GM18507 (cell line): ENCODE measurements at places on chromosomes 1 and 21.

DNA sequence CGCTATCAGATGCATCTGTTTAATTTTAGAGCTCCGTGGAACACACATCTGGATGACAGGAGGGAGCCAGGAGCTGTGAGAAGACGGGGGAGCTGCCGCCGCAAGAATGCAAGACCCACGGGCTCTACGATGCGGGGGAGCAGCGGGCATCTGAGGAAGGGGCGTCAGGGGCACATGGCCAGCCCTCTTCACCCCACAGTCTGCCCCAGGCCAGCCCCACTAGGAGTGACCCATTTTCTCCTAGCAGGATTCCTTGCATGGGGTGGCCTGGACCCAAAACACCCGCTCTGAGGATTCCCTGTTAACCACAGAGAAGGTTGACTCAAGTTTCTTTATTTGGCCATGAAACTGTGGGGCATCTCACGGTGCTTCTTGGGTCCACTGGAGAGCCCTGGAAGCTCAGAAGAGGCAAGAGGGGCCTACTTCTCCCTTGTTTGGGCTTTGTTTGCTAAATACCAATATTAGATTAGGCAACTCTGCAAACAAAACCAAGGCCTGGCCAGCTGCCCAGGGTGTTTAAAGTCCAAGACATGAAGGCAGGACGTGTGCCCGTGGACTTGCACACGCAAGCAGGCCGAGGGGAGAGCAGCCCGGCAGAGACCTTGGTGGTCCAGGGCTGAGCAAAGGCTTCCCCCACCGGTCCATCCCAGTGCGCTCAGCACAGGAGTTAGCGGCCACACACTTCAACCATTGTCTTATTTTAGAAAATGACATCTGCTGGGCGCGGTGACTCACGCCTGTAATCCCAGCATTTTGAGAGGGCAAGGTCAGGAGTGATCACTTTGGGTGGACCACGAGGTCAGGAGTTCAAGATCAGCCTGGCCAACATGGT lies 89.8 kb downstream of the DHRS3 start:
- DNase-seq, result no peak

GRCh38 chr1:31153423-31153822 lies 86.3 kb downstream of the NKAIN1 start:
- DNase-seq, result no peak

DNA sequence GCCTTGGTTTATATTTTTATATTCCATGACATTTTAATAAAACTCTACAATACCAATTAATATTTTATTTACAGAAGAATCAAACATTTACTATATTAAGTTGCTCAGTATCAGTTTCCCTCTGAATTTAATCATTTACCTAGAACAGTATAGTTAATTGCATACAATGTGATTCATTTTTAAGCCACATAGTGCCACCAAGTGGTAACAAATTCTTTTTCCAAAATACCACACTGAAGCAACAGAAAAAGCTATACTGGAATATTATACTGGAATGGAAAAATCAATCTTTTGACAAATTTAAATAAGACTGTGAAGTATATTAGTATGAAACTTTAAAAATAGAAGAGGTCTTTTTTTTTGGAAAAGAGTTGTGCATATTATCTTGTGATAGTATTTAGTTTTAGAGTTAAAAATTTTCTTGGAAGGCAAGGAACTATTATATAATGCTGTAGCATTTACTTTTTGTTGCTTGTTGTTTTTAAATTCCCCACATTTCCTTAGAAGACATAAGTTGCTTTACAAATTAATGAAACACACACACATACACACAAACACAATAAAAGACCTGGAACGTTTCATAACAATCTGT lies 57.3 kb downstream of the ZNF644 start:
- no peak for DNase-seq

DNA sequence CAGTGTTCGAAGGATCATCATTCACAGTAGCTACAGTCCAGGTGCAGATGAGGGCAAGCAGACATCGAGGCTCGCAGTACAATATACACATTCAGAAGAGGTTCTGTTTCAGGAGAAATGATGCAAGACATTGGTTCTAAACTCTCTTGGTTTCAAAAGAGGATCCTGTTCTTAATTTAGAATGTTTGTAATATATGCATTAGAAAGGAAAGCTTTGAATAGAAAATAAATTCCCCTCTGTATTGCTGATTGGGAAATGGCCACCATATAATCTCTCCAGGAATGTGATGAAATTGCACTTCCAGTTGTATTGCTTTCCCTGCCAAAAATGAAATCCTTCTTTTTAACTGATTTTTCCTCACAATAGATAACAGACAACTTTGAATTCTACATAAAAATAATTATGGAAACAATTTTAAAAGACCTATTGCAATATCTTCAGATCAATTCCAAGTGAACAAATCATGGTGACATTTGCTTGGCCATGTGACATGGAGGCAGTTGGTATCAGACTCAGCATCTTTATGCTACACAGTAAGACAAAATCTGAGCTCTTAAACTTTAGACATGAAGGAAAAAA lies 27.6 kb upstream of the SIPA1L2 start:
- DNase-seq, result no peak

- DNase-seq, result no peak
Observed at GRCh38 chr1:246592695-246593094, 26.4 kb downstream of the CNST start.

DNA sequence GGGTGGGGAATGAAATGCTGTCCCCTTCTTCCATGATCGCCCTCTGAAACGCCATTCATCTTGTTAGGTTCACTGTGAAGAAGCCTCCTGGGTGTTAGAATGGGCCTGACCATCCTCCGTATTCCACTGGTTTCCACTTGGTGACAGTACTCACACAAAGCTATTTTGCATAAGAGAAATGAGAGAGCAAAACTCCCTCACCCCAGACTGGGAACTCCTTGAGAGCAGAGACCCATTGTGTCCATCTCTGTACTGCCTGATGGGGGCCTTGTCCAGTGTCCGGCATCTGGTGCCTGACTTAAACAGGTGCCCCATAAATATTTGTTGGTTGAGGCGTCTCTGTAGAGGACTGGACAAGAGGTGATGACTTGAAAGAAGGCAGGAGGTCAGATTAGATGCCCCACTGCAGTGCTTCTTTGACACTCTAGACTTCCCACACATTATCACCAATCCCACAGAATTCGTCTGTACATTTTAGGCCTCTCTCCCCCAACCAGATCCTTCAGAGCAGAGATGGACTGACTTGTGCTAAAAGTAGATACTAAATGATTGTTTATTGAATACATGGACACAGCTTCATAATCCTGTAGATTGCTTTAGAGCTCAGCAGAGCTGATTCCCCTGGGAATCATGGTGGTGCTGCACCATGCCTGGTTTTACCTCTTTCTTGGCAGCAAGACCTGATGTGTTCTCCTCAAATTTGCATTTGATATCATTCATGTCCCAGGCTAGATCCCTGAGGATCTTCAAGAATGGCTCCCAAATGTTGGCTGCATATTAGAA lies 22.4 kb upstream of the KCNA2 start:
- DNase-seq, result no peak

- no peak for DNase-seq
Observed at GRCh38 chr1:176178316-176178715, 28.8 kb downstream of the COP1 start.

DNA sequence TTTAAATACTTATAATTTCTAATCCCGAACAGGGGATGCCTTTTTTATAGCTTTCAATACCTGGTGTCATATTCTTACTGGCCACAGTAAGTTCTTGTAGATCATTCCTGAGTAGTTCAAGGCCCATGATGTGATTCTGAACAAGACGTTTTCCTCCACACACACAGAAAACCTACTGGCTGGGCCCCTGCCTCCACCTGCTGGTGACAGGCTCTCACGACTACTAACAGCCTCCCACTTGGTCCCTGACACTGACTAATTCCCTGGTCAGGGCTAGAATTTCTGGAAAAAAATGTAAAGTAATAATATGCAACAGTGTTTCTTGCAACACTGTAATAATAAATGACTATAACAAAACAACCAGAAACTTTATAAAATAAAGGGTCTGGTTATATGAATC lies 50.4 kb upstream of the RIPK4 start:
- DNase-seq, result peak; percentile 42

- DNase-seq, result no peak
Observed at GRCh38 chr1:72649991-72650390, 367.7 kb upstream of the NEGR1 start.

GRCh38 chr1:233158322-233158721 lies 137.2 kb downstream of the PCNX2 start:
- no peak for DNase-seq

DNA sequence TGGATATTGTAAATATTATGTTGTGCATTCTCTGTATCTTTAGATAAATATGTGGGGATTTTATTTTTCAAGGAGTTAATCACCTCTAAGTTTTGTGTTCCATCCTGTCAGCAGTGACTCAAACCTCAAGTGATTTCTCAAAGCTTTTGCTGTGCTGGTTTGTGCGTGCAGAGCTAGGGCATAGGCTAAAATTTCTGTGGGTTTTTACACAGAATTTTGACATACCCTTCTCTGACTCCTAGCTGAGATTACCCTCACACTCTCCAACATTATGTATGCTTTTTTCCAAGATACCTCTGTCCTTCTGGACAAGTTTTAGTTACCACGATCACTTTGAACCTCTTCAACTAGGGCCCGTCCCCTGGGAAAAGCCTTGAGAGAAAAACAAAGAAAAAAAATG lies 384.9 kb downstream of the NCAM2 start:
- DNase-seq, result no peak

GRCh38 chr1:226019572-226019971 lies 20.4 kb upstream of the SDE2 start:
- DNase-seq, result no peak

- no peak for DNase-seq
Observed at GRCh38 chr1:240956020-240956419, 344.1 kb upstream of the GREM2 start.

DNA sequence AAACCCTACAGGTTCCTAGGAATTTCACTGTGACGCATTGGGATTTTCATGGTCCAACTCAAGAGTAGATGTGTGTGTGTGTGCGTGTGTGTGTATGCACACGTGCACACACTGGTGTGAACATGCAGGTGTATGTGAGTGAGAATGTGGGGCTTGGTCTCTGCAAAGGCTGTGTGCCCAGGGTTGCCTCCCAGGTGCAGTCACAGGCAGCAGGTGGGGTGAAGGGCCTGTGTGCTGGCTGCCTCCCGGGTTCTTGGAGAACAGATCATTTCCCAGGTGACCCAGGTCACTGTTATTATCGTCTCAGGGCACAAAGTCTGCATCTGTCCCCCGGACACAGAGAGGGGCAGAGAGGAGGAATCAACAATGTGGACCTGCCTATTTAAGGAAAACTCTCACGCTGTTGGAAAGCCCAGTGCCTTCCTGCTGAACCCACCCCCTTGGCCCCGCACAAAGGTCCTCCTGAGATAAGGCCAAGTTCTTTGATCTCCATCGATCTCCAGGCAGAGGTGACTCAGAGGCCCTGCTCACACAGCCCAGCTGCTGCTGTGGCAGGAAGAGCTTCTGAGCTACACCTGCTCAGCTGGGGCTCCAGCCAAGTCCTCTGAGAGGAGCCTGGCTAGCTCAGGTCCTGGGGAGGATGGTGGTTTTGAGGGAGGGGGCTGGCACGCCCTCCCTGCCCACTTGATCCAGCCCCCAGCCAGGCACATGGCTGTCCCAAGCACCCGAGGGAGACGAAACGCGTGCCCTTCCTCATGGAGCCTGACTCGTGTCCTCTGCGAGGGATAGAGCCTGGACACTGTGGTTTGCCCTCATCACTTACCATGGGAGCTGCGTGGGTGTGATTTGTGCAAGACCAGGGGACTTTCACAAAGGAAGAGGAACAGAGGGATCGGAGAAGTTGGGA lies 134.0 kb upstream of the ARHGEF16 start:
- no peak for DNase-seq

- DNase-seq, result no peak
Observed at GRCh38 chr21:16978309-16978895, 534.4 kb upstream of the CXADR start.

GRCh38 chr1:197526736-197527371 lies 248.4 kb downstream of the DENND1B start:
- DNase-seq, result no peak

DNA sequence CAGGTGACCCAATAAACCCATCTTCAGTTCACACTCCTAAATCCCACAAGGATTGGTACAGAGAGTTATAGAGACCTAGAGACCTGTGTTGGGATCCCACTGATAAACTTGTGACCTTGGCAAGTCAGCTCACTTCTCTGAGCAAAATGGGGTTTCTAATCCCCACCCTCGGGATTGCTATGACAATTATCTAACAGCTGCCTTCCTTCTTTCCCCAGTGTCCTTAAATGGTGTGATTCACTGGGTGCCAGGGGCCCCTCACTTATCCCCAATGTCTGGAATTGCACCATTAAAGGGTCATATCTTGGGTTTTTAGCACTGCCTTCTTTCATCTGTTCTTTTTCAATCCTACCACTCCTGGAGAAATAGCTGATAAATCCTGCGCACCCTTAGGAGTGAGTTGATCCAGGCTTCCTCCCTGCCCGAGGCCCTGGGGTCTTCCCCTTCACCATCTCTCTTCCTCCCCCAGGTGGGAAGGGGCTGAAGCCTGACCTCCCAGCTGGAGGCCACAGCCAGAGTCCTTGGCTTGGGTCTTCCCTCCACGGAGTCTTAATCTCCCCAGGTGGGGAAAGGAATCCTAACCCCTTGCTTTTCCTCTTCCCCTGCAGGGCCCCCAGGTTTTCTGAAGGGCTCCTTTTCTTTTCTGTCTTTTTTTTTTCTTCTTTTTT lies 39.7 kb downstream of the LACTBL1 start:
- DNase-seq, result no peak

DNA sequence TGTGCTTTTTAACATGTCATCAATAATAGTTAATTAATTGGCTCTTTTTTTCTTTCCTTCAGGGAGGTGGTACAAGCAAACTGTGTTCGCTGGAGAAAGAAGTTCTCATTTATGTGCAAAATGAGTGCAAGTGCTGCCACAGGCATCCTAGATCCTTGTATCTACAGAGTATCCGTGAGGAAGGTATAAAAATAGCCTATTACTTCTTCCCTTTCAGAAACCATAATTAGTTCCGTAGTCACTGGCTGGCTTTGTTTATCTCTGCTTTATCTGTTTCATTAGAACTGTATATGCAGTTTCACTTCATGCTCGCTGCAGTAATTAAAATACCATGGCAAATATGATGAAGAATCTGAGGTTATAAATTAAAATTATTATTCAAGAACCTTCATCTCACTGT lies 40.6 kb downstream of the EEIG2 start:
- no peak for DNase-seq

DNA sequence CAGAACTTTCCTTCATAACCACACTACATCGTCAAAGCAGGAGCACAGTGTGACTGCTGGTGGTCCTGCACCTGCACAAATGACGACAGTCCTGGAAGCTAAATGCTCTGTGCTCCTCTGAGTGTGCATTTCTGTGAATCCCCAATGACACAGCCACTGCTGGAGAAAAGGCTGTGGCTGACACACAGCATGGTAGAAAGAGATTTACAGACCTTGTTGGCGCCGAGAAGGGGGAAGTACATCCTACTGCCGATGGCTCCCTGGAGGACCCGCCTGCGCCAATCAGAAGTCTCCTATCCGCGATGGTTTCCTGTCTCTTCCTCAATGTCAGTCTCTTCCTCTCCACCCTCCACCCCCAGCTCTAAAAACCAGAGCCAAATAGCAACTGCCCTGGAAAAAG lies 115.4 kb upstream of the RAB4A start:
- DNase-seq, result no peak

GRCh38 chr1:150576794-150577556 lies 2.4 kb downstream of the MCL1 start:
- DNase-seq, result no peak
